ENCODE measurements at places on chromosomes 2 and 18.
A peak's percentile ranks its signal among the peaks of the same experiment; 100 is the strongest.

GRCh38 chr18:8242151-8242696 lies 367.0 kb upstream of the RAB12 start:
- DNase-seq = no peak

DNA sequence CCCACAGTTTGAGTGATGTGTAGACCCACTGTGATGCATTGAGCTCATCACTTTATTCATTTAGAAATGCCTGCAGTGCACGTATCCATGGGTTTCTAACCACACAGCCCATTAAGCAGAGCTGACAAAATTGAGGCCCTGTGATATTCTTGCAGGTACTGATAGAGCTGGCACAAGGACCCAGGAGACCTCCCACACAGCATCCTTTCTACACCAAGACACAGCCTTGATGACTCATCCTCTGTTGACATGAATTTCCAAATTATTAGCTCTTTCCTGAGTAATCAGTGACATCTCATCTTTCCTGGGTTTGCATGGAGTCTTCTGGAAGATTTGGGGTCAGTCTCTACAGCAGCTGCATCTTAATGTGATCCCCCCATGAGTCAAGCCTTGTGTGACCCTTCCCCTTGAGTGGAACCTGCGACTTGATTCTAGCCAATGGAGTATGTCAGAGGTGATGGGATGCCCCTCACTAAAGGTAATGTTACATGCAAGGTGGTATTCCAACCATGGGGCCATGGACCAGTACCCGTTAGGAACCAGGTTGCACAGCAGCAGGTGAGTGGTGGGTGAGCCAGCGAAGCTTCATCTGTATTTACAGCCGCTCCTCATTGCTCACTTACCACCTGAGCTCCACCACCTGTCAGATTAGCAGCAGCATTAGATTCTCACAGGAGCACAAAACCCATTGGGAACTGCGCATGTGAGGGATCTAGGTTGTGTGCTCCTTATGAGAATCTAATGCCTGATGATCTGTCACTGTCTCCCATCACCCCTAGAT lies 181.1 kb upstream of the ARL4C start:
- DNase-seq = no peak

DNA sequence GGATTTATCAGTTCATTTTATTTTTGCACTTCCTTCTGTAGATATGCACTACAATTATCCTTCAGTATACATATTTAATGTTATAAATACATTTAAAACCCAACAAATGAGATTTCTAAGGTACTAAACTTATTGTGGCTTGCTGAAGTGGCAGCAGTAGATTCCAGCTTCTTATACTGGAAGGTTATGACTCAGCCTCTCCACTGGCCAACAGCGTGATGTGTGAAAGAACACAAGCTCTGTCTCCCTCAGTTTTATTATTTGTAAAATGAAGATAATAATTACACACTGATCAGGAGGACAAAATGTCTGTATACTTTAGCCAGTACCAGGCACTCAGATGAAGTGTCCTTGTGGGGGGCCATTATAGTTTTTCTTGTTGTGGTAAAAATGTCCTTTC lies 1147.1 kb downstream of the CNTNAP5 start:
- no peak for DNase-seq

DNA sequence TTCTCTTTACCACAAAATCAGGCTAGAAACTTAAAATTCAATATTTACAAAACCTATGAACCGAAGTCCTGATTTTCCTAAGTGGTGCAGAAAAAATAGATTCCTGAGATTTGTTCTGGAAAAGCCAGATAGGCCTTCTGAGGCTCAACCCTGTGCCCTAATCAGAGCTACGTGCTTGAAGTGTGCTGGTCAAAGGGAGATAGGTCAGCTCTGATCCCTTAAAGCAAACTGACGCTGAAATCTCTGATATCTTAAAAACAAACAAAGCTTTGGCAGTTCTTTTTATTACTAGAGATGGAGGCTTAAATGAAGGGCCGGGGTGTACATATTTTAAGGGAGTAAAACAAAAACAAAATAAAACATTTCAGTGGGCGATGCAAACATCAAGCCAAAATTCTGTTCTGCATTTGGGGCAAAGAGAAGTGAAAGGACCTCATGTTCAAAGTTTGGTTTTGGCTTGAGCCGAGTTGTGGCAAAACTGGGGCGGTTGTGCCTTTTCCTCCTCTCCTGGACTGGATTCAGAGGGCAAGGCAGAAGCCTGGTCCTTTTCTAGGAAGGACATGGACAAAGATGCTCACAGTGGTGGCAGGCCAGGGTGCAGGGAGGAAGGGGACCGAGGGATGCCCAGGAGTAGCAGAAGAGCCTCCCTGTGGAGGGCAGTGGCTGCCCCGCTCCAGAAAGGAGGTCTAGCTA lies 295.0 kb downstream of the CDCA7 start:
- peak; percentile 21 for DNase-seq

DNA sequence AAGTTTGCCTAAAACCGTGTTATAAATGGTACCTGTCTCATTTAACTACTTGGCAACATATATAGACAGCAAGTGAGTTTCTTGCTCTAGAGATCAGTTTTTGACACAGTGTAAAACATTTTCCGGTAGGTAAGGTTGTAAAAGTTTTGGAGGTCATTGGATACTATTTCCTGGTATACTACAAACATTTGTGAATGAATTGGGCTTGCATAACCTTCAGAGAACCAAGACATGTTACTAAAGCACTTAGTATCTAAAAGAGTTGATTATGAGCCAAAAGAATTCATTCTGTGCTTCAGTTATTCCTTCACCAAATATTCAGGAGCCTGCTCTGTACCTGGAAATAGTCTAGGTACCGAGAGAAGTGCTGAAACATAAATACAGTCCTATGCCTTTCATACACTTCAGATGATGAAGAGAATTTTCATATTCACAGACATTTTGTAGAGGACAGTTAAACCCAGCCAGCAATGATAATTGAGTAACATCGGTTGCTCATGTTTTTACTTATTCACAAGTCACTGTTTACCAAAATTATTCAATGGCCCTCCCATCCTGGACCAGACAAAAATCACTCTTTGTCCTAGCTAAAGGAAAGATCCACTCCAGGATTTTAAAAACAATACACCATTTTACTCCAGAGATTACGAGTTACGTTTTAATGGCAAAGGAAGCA lies 319.4 kb upstream of the RBMS1 start:
- DNase-seq = no peak

DNA sequence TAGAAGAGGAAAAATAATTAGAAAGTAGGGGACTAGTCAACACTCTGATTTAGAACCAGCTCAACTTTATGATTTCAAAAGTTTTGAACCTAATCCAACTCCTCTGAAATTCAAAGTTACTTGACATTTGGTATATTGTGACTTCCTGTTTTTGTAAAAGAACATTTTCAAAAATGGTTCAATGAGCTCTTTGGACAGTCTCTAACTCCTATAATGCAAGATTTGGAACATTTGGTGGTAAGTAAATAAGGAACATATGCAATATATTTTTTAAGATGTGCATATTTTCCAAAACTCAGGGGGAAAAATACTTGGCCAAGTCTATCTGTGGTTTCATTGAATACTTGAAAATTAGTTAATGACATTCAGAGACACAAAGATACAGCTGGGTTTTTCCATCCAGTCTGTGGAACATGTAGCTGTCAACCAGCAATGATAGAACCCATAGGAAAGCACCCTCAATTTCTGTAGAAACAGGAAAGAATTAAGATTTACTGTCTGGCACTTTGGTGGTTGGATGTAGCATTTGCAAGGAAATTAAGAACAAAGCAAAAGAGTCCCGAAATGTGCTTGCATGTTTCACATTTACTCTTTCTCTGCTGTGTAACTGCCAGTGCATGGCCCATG lies 17.0 kb upstream of the ANKRD44 start:
- DNase-seq = no peak

GRCh38 chr2:235958931-235959410 lies 209.2 kb downstream of the GBX2 start:
- no peak for DNase-seq

DNA sequence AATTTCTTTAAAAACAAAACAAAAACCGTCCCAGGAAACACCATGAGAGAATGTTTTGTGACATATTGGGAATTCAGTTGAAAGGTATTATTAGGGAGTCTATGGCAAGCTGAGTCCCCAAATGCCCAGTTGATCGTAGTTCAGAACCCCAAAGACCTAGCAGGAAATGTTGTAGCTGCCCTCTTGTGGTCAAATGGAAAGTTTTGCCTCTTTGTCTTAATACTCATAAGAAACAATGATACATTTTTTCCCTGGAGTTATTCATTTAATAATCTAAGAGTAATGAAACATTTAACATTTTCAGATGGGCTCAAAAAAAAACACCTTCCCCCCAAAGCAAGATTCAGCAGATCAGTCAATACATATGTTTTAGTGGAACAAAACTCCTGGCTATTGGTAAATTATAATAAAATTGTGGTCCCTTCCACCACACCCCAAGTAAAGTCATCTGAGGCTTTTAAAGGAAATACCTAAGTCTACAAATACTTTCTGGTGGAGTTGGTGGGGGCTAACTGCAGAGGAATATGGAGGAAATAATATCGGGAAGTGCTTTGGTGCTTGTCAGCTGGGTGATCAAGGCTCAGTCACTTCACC lies 37.8 kb upstream of the EFEMP1 start:
- DNase-seq = peak; percentile 65

DNA sequence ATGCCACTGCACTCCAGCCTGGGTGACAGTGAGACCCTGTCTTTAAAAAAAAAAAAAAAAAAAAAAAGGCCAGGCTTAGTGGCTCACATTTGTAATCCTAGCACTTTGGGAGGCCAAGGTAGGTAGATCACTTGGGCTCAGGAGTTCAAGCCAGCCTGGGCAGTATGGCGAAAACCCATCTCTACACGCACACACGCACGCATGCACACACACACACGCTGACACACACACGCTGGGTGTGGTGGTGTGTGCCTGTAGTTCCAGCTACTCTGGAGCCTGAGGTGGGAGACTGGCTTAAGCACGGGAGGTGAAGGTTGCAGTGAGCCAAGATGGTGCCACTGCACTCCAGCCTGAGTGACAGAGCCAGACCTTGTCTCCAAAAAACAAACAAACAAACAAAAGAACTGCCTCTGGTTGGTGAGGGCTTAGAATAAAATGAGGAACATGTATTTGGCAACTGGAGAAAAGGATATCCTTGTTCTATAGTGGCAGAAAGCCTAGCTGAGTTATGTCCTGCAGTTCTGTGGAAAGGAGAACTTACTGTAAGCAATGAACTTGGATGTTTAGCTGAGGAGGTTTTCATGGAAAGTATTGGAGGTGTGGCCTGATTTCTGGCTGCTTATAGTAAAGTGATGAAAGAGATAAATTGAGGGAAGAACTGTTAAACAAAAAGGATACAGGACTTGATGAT lies 34.0 kb downstream of the HAT1 start:
- peak; percentile 4 for DNase-seq

DNA sequence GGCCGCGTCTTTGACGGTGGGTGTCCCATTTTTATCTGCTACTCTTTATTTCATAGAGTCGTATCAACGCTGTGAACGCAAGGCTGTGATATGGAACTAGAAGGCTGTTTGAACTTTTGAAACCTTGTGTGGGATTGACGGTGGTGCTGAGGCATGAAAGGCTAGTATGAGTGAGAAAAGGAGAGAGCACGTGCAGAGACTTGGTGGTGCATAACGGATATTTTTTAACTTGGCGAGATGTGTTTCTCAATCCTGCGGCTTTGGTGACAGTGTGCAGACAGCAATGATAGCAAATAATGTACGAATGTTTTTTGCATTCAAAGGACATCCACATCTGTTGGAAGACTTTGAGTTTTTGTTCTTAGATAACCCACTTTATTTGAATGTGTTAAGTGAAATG lies 6.2 kb downstream of the HES6 start:
- no peak for DNase-seq

- no peak for DNase-seq
These were observed 36.9 kb upstream of the RAB6D start for GRCh38 chr2:131400849-131401248.

DNA sequence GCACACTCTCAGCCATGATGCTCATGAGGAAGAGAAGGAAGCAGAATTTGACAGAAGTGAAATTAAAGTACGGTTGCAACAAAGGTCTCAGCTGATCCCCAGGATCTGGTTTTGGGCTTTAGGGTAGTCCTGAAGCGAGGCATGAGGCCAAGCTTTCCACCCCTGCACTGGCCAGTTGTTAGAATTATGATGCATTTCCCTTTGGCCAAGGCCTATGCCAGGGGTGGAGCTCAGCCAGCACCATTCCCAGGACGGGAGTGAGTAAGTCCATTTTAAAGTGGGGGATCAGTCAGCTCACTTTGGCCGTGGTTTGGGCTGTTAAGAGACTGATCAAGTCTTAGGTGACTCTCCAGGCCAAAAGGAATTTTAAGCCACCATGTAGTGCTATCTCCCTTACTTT lies 314.5 kb upstream of the MMADHC start:
- no peak for DNase-seq

DNA sequence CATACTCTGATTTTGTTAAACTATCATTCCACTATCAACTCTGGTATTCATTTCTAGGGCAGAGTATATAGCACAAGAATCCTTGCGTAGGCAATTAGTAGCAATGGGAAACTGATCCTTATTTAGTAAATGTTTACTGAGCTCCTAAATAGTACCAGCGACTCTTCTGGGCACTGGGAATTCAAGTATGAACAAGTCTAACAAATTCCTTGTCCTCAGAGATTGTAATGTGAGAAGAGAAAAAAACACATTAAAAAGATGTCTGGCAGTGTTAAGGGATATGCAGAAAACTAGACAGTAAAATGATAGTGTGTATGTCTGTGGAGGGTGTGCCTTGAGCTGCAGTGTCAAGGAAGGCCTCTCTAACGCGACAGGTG lies 721 bp downstream of the METTL5 start:
- no peak for DNase-seq

DNA sequence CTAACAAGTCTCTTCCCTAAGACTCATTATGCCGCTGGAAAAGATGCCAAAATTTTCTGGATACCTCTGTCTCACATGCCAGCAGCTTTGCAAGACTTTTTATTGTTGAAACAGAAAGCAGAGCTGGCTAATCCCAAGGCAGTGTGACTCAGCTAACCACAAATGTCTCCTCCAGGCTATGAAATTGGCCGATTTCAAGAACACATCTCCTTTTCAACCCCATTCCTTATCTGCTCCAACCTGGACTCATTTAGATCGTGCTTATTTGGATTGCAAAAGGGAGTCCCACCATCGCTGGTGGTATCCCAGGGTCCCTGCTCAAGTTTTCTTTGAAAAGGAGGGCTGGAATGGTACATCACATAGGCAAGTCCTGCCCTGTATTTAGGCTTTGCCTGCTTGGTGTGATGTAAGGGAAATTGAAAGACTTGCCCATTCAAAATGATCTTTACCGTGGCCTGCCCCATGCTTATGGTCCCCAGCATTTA lies 26.3 kb downstream of the DHRS9 start:
- no peak for DNase-seq

- no peak for DNase-seq
These were observed 28.2 kb upstream of the ATG16L1 start for GRCh38 chr2:233223059-233223894.

DNA sequence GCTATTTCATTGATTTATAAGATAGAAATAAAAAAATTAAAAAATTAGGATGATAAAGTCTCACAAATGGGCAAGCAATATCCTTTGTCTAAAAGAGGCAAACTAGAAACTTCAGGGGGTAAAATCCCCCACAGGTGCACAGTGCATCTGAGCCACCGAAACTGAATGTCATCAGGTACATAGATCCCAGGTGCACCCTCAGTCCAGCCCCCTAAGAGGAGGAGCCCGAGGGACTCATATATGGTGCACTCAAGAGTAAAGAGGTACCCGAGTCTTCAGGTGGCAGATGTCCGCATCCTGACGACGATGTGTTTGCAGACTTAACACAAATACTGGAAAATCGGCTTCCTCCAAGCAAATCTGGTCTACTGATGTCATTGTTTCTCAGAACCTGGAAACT lies 11.3 kb downstream of the QPCT start:
- no peak for DNase-seq

GRCh38 chr2:226216575-226216974 lies 583.0 kb downstream of the IRS1 start:
- no peak for DNase-seq
